ENCODE measurements at places on chromosomes 16 and 17.
A peak's percentile ranks its signal among the peaks of the same experiment; 100 is the strongest.

DNA sequence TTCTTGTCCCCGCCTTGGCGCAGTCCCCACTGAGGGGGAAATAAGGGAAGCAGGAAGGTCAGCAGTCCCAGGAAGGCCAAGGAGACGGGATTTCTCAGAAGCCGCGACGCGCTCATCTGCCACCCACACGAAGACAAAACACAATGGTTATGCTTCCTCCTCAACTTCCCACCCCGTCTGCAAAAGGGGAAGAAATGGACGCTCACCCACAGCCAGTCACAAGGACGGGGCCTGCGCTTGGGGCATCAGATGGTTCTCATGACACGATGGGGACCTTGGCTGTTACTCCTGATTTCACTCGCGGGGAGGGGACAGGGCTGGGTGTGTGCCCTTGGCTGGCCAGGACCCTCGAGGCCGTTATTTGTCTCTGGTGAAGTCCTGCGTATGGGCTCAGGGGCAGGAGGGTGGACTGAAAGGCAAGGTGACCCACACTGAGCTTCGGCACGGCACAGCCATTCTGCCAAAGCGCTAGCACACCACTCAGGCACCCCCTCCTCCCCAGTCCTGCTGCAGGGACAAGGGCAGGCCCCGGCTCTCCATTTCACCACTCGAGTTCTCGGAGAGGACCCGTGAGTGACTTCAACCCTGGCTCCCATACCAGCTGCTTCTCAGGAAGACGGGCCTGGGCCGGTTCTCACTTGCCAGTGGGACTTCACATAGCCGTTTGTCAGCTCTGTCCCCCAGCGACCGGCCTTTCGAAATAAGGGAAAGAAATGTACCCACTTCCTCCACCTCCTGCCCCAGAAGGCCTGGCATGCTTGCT lies 84.5 kb downstream of the ABR start:
- peaks cover 14% of the 10 kb centered on the region for H3K36me3 ChIP-seq
- H3K4me3 ChIP-seq: no peak overlapping the region
- H3K4me1 ChIP-seq: peaks cover 13% of the 10 kb centered on the region
- H3K27me3 ChIP-seq: no peaks in the 10 kb centered on the region
- DNase-seq: no peak
- H3K27ac ChIP-seq: no peak overlapping the region

DNA sequence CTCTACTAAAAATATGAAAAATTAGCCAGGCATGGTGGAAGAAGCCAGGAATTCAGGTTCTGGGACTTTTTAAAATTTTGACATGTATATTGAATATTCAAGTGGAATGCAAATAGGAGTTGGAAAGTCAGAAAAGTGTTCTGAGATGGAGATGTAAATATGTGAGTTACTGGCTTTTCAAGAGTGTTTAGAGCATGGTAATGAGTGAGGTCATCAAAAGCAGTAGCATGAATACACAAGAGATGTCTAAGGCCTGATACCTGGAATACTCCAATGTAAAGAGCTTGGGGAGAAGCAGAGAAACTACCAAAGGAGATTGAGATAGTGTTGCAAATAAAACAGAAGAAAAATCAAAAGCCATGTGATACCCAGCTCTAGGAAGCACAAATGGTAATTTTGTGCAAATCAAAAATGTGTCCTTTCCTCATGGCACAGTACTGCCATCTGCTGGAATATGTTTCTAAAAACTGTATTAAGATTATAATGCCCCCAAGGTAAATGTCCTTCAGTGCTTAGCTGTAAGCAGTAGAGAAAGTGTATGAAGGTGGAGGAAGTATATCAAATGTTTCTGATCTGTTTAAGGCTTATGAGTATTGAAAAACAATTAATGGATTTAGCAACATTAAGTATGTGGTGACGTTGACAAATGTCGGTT lies 908.4 kb downstream of the KCNJ18 start:
- no peaks in the 10 kb centered on the region for H3K4me1 ChIP-seq
- DNase-seq: no peak
- no peaks in the 10 kb centered on the region for H3K27me3 ChIP-seq
- no peaks in the 10 kb centered on the region for H3K36me3 ChIP-seq

- no peaks in the 10 kb centered on the region for H3K27me3 ChIP-seq
- peak overlapping the region; percentile 86 for H3K4me3 ChIP-seq
- H3K4me1 ChIP-seq: peaks cover 45% of the 10 kb centered on the region
- H3K36me3 ChIP-seq: no peaks in the 10 kb centered on the region
- peak overlapping the region; percentile 47 for H3K27ac ChIP-seq
- no peak for DNase-seq
Measured at GRCh38 chr17:77666462-77666861, 292.0 kb upstream of the TNRC6C start.

DNA sequence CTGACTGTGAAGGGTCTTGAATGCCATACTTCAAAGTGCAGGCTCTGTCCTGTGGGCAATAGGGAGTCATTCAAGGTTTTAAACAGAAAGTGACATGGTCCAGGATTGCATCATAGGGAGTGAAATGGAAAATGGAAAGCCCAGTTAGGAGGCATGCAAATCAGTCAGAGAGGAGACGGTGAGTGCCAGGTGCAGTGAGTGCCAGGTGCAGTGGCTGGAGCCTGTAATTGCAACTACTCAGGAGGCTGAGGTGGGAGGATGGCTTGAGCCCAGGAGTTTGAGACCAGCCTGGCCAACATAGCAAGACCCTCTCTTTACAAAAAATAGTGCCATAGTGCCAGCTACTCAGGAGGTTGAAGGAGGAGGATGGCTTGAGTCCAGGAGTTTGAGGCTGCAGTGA lies 35.2 kb upstream of the SIAH1 start:
- no peaks in the 10 kb centered on the region for H3K4me1 ChIP-seq
- no peaks in the 10 kb centered on the region for H3K27me3 ChIP-seq
- H3K4me3 ChIP-seq: no peak overlapping the region
- no peaks in the 10 kb centered on the region for H3K36me3 ChIP-seq
- no peak overlapping the region for H3K27ac ChIP-seq

DNA sequence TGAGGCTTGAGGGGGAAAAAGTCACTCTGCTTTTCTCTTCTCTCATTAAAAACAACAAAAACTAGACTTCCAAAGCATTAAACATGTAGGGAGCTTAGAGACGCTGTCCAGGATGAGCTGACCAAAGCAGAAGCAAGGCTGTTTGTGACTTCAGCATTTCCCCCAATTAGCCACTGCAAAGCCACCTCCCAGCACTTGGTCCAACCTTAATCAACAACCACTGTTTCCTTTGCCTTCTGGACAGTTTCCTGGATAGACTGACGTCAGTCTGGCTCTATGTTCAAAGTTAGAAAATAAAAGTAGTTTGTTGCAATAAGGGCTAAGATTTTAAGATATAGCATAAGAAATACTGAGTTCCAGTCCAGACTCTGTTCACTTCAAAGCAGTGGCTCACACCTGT lies 3.1 kb downstream of the TMEM231 start:
- peaks cover 13% of the 10 kb centered on the region for H3K4me1 ChIP-seq
- H3K36me3 ChIP-seq: no peaks in the 10 kb centered on the region
- H3K27me3 ChIP-seq: no peaks in the 10 kb centered on the region
- no peak for DNase-seq

- peak overlapping the region; percentile 98 for H3K27ac ChIP-seq
- DNase-seq: peak; percentile 91
- peaks cover 38% of the 10 kb centered on the region for H3K36me3 ChIP-seq
- H3K27me3 ChIP-seq: no peaks in the 10 kb centered on the region
- peak overlapping the region; percentile 88 for H3K4me3 ChIP-seq
Measured at GRCh38 chr16:4414187-4414917, 2.0 kb downstream of the CORO7 start.

GRCh38 chr16:70418993-70419318 lies 19.9 kb downstream of the ST3GAL2 start:
- H3K36me3 ChIP-seq: no peaks in the 10 kb centered on the region
- peak overlapping the region; percentile 5 for H3K4me3 ChIP-seq
- DNase-seq: no peak
- no peak overlapping the region for H3K27ac ChIP-seq
- no peaks in the 10 kb centered on the region for H3K27me3 ChIP-seq

DNA sequence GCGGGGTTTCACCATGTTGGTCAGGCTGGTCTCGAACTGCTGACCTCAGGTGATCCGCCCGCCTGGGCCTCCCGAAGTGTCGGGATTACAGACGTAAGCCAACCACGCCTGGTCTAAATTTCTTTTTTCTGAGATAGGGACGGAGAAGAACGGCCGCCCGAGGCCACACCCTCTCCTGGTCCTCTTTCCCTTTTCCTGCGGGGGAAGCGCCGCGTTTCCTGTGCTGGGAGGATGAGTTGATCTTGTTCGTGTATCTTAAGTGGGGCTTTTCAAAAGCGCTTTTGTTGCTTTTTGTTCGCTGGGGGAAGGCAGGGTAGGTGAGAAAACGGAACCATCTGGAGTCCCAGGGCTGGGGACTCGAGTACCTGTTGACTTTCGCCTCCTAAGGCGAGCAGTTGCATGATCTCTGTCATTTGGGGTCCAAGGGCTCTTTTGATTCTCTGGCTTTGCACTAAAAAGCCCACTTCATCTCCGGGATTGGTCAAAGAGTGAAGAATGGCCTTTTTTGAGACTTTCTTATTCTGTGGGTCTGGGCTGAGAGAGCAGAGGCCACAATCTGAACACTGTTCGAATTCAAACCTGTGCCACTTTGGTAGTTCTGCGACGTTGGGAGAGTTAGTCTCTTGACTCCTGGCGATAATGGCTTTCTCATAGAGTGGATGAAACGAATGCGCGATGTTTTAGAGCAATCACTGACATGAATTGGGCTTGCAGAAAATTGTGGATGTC lies 1.3 kb downstream of the FUS start:
- DNase-seq: no peak
- H3K4me1 ChIP-seq: peaks cover 74% of the 10 kb centered on the region
- H3K36me3 ChIP-seq: peaks cover 39% of the 10 kb centered on the region
- H3K27ac ChIP-seq: peak overlapping the region; percentile 96
- H3K27me3 ChIP-seq: no peaks in the 10 kb centered on the region

DNA sequence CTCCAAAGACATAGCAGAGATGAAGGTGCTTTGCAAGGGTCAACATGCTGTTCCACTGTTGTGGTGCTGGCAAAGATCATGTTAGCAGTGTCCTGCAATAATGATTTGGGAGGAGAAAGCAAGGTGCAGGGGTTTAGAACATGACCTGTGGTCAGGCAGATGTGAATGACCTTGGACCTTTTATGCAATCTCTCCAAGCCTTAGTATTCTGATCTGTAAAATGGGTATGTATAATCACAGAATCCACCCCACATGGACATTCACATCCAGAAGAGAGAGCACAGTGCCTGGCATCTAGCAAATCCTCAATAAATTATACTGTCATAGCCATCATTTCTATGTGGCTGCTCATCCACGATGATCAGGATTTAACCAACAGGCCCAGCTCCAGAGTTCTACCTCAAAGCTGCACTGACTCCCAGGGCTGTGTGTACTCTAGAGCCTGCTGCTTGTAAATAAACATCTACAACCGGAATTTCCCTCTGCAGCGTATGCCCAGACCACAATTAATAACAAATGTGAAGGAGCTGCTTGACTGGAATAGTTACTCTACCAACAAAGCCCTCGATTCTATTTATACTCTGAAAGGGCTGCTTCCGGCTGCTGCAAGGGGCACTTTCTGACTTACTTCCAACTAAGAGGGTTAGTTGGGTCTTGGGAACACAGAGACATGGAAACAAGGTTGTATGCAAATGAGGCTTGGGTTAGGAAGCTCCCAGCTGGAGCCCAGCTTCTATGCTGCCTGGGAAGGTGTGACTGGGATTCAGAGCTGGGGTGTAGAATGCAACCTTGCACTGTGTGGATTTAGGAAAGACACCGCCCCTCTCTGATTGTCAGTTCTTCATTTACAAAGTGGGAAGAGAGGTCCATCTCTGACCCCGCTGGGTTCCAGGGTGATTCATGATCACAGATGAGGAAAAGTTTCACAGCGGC lies 265.2 kb downstream of the XYLT1 start:
- no peaks in the 10 kb centered on the region for H3K4me1 ChIP-seq
- H3K27ac ChIP-seq: no peak overlapping the region
- no peak for DNase-seq
- no peak overlapping the region for H3K4me3 ChIP-seq

DNA sequence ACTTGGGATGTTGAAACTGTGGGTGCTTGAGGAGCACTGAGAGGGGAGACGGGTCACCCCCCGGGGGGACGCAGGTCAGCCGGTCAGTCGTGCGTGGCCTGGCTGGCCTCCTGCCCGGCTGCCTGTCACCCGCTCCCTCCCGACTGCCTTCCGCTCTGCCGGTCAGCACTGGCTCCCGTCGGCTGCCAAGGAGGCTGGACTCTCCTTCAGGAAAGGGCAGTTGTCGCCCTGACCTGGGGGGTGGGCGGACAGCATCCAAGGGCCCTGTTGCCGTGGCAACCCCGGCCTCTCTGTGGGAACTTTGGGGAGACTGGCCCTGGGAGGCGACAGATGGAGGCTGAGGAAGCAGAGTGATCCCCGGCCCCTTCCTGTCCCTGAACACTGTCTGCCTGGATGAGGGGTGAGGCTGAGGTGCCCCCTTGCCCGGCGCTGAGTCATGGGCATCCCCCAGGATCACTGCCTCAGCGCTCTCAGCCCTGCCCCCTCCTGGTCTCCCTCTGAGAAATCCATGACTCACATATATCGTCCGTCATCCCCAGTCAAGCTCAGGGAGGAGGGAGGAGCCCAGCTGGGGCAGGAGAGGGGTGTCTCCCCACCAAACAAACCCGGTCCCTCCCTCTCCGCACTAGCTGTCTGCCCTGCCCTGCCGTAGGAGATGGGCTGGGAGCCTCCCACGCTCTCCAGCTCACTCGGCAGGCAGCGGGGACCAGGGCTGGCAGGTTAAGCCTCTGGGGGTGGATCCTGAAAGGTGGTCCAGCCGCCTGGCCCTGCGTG lies at the start of gene ADGRG1:
ADGRG1 (plus strand) TSS at position 623 of the 774 bp plus-strand sequence. CDS start 21,658 bp downstream, outside the sequence.
- no peak for DNase-seq
- H3K4me3 ChIP-seq: peak within 1 kb of the TSS; percentile 13
- H3K36me3 ChIP-seq: no peaks in the 10 kb centered on the region
- H3K27ac ChIP-seq: peak within 1 kb of the TSS; percentile 20
- H3K4me1 ChIP-seq: peaks cover 4% of the 10 kb centered on the region

- no peak overlapping the region for H3K27ac ChIP-seq
- H3K27me3 ChIP-seq: no peaks in the 10 kb centered on the region
- H3K4me1 ChIP-seq: peaks cover 36% of the 10 kb centered on the region
- no peak overlapping the region for H3K4me3 ChIP-seq
Measured at GRCh38 chr16:11093572-11094074, 149.3 kb downstream of the CLEC16A start.

GRCh38 chr16:86828653-86829052 lies 250.3 kb downstream of the FOXL1 start:
- H3K36me3 ChIP-seq: no peaks in the 10 kb centered on the region
- no peak overlapping the region for H3K27ac ChIP-seq
- H3K27me3 ChIP-seq: no peaks in the 10 kb centered on the region
- no peak overlapping the region for H3K4me3 ChIP-seq

GRCh38 chr17:18033442-18034099 lies 5.4 kb downstream of the ATPAF2 start:
- no peak overlapping the region for H3K4me3 ChIP-seq
- DNase-seq: peak; percentile 38
- H3K4me1 ChIP-seq: peaks cover 18% of the 10 kb centered on the region
- H3K36me3 ChIP-seq: no peaks in the 10 kb centered on the region
- H3K27ac ChIP-seq: no peak overlapping the region

GRCh38 chr17:13297183-13297582 lies 279.4 kb upstream of the ELAC2 start:
- no peaks in the 10 kb centered on the region for H3K4me1 ChIP-seq
- DNase-seq: no peak
- no peaks in the 10 kb centered on the region for H3K27me3 ChIP-seq
- H3K4me3 ChIP-seq: no peak overlapping the region

- no peak overlapping the region for H3K27ac ChIP-seq
- no peak for DNase-seq
- no peaks in the 10 kb centered on the region for H3K27me3 ChIP-seq
- H3K4me3 ChIP-seq: no peak overlapping the region
- peaks cover 20% of the 10 kb centered on the region for H3K4me1 ChIP-seq
- H3K36me3 ChIP-seq: no peaks in the 10 kb centered on the region
Measured at GRCh38 chr17:19646788-19647696, 1.5 kb upstream of the ALDH3A2 start.

- H3K27ac ChIP-seq: no peak overlapping the region
- no peaks in the 10 kb centered on the region for H3K36me3 ChIP-seq
Measured at GRCh38 chr17:17710728-17711541, 29.7 kb downstream of the RAI1 start.
